ENCODE measurements at places on chromosomes 7 and 10.

DNA sequence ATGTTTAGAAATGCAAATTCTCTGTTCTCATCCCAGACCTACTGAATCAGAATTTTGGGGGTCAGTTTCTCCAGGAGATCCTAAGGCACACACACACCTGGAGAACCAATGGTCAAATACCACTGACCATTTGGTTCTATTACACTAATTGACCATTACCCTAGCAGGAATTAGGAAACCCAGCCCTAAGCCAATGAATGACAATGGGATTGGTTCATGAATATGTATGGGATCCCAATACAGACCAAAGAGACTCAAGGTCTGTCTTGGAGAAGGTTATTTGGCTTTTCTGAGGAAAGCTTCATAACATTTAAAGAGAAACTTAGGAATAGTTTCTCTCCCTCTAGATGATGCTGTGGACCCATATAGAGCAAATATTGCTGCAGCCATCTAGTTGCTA, 317.0 kb downstream of the BMPER start:
- DNase-seq: no peak

DNA sequence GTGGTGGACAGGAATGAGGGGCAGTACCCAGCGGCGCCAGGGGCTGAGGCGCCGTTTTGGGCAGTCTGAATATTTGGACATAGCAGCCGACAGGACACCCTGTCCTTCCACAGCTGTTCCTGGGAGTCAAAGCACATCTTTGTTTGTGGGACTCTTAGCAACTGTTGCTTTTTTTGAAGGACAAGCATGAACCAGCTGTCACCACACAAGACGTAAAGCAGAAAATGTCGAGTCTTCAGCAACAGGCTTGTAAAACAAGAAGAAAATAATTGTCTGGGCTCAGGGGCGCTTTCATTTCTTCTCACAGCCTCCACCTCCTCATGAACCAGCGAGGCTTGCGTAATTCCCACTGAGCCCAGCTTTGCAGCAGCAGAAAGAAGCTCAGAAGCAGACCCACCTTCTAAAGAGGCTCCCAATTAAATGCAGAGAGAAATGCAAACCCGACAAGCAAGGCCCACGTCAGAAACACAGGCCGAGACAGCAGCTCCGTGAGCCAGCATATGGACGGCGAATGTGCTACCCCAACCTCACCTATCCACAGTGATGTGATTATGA, 68.9 kb upstream of the DNAAF5 start:
- peak; percentile 43 for DNase-seq

GRCh38 chr7:44466300-44467216, 23.9 kb downstream of the NUDCD3 start:
- no peak for DNase-seq

GRCh38 chr7:116616555-116617059, 55.4 kb upstream of the MET start:
- no peak for DNase-seq

DNA sequence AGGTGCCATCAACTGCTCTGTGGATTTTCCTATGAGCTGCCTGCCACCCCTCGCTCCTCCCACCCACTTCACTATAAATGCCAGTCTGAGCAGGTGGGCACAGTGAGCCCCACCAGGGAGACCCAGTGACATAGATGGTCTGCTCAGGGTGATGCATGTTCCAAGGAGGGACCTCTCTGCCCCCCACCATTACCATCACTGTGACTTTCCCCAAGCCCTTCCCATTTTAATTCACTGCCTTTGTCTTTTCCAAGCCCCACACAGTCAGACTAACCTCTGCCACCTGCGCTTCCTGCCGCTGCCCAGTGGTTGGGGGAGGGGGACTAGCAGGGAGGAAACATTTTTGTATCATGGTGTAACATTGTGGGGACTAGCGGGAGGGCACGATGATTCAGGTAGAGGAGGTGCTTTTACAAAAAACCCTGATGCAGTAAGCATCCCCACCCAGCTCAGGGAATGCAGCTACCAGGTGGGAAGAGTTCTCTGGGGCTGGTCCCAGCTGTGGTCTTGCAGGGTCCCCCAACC, 24.6 kb downstream of the PRSS2 start:
- no peak for DNase-seq

- no peak for DNase-seq
Observed at GRCh38 chr7:134427896-134428295, 31.0 kb downstream of the AKR1B1 start.

GRCh38 chr10:29600821-29601220, 34.0 kb downstream of the SVIL start:
- DNase-seq: no peak

GRCh38 chr10:130769146-130770017, 542.1 kb downstream of the TCERG1L start:
- no peak for DNase-seq

DNA sequence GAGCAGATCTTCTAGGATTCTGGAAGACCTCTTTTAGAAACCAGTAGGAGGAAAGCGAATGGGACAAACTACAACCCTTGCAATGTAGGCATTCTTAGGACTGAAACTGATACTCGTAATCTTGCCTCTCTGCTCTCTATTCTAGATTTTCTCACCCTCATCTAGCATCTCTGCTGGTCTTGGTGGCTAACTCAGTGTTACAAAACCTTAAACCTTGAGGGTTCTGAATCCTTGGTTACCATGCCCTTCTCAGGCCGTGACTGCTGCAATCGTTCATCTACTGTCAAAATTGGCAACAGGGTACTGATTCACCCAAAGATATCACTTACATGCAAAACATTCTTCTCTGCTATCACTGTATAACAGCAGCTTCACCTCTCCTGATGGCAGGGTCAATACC, 55.2 kb downstream of the SAMD9 start:
- DNase-seq: no peak

- no peak for DNase-seq
Observed at GRCh38 chr10:49408519-49409306, 12.8 kb upstream of the DRGX start.

- DNase-seq: no peak
Observed at GRCh38 chr10:91589015-91589657, 43.7 kb downstream of the PPP1R3C start.

DNA sequence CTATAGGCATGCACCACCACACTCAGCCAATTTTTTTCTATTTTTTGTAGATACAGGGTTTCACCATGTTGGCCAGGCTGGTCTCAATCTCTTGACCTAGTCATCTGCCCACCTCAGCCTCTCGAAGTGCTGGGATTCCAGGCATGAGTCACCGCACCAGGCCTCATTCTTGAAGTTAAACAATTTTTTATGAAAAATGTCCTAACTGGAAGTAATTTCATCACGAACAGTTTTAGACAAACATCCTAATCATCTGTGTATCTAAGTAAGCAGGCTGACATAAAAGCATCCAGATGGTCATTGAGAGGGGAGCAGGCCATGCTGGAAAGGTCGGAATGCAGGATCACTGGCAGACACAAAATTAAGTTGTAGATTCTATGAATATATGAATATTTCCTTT, 269.1 kb downstream of the ZMYND11 start:
- DNase-seq: no peak

DNA sequence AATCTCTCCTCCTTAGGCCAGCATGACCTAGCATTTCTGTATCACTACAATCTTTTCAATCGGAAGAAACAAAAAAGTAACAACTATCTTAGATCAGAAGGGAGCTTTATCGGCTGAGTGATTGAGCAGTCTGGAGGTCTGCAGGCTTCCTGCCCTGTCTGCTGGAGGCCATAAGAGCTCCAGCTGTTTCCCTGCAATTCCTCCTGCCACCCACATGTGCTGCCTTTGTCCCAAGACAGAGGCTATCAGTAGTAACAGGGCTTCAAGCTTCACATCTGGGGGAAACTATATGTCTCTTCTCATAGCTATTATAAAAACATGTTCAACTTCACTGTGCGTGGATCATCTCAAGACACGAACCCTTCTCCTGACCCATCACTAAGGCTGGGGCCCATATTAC, 70.1 kb upstream of the VWC2 start:
- DNase-seq: no peak

GRCh38 chr10:106938513-106938912, 226.0 kb downstream of the SORCS1 start:
- no peak for DNase-seq
